Cardiac muscle cell (in vitro differentiated cells and primary cell): ENCODE measurements at places on chromosomes 12 and 14. TPM values are rescaled to one million over a fixed set of nuclear protein-coding genes. Genes with fewer than 3 reads are reported as not detected.
A peak's percentile ranks its signal among the peaks of the same experiment; 100 is the strongest.

OR4E1 gene
- not detected in 2 replicates for total RNA-seq

SLC7A8 gene
- total RNA-seq: 9.2 and 14.1 TPM in 2 replicates

BMP4 gene
- total RNA-seq: 10.6 and 13.6 TPM in 2 replicates

STXBP6 gene
- 3.2 and 6.4 TPM in 2 replicates for total RNA-seq

PSMA6 gene
- total RNA-seq: 143 and 221 TPM in 2 replicates

RFLNA gene
- 4.5 and 5.7 TPM in 2 replicates for total RNA-seq

DNA sequence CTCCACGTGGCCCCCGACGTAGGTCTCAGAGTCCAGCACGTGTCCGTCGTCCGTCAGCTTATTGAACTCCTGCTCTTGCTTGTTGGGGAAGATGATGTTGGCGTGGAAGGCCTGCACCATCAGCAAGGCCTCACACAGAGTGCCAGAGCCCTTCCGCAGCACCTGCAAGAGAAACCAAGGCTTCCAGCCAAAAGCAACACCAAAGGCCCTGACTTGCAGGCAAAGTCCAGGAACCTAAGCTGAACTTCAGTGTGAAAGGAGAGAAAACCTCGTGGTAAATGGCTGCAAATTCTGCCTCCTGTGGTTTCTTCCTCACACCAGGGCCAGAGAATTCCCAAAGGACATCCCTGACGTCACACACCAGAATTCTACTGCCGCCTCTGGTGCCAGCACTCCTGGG is 14.5 kb downstream of the POLE start:
- DNase-seq: peak; percentile 6

- DNase-seq: no peak
These were observed 98.0 kb downstream of the KCNH5 start for GRCh38 chr14:62947301-62947700.

GRCh38 chr12:119325813-119326212 is 8.7 kb upstream of the CCDC60 start:
- no peak for DNase-seq

- no peak for DNase-seq
These were observed 92.8 kb downstream of the LRFN5 start for GRCh38 chr14:41699486-41699885.

DNA sequence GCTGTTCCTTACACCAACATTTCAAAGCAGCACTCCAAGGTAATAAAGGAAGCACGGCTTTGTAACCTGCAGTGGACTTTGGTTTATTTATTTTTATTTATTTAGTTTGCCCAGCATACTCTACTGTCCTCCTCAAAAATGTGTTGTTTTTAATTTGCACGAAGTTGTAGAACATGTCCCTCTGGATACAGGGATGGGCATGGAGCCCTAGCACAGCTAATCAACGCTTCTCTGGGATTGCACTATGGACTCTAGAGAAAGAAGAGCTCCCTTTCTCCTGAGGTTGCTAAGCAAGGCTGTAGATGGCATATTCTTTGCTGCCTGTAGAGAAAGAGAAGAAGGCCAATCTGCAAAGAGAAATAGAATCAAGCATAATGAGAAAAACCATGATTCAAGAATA is 5.9 kb upstream of the ANAPC5 start:
- DNase-seq: no peak
